ENCODE measurements at places on chromosomes 16 and 17.

DNA sequence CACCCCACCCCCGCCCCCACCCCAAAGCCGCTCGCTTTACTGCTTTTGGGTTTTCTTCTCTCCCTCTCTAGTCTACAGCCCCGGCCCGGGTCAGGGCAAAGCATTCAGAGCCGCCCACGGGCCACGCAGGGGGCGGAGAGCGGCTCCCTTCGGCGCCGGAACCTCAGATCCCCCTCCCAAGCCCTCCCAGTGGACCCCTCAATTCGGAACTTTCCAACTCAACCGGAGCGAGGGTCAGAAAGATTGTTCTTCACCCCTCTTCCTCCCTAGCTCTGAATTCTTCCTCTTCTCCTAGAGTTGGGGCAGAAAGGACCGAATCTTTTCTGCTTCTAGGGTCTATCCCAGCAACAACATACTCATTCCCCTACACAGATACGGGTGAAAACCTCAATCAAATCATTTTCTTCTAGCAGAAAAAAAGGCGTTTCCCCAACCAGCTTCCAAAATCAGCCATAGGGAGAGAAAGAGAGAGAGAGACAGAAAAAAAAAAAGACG, 1.0 kb downstream of the HOXB2 start:
- DNase-seq: peak; percentile 46

DNA sequence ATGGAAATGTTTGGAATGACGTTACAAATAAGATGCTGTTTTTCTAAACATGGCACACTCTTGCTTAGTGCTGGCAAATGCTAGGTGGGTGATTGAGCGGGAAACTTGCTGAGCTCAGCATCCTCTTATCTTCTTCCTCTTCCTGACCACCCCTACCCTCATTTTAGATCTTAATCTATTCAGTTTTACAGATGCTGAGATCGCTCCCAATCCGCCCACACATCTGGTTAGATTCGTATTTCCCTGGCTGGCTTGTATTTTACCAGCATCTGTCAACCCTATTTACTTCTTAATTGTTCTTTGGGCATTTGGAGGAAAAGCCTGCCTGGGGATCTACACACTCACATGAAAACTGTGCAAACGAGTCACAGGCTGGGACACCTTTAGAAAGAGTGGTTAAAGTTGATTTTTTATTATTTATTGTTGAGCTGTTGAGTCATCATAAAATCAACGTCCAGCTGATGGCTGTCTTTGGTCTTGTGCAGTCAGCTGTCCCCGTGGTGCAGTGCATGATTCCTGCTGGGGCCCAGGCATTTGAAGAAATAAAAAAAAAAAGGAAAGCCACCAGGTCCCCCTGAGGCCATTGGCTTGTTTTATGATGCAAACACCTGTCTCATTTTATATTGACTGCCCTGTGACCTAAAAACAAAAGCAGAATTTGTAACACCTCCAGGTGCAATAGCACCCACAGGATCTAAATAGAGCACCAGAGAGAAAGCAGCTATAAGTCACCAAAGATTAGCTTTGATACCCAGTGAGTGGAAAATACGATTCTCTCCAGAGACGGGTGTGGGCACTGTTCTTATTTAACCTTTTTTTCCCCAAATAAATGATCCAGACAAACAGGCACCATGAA, 258.6 kb downstream of the HS3ST3B1 start:
- no peak for DNase-seq

- no peak for DNase-seq
These were observed 5.0 kb upstream of the ARHGAP17 start for GRCh38 chr16:25020112-25020631.

GRCh38 chr16:46662123-46662522, 26.9 kb downstream of the VPS35 start:
- no peak for DNase-seq

GRCh38 chr17:27466743-27467375, 10.6 kb downstream of the KSR1 start:
- DNase-seq: peak; percentile 81

DNA sequence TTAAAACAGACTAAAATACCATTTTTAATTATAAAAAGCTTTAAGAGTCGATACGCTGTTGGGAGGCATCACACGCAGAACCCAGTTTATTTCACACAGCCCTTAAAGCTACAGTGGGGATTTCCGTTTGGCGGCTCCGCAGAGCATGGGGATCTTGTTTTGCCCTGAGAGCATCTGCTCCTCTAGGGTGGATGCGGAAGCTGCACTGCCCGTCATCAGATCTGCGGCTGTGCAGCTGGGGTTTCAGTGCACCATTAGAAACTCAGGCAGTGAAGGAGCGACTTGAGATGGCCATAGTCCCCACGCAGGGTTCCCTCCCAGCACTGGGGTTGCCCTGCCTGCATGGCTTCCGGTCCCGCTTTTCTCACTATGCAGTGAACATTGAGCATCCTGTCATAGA, 62.2 kb upstream of the CHMP6 start:
- DNase-seq: no peak

- DNase-seq: no peak
These were observed 22.4 kb downstream of the SREBF1 start for GRCh38 chr17:17814162-17815061.

GRCh38 chr16:84955427-84955826, 55.9 kb downstream of the ZDHHC7 start:
- DNase-seq: no peak

DNA sequence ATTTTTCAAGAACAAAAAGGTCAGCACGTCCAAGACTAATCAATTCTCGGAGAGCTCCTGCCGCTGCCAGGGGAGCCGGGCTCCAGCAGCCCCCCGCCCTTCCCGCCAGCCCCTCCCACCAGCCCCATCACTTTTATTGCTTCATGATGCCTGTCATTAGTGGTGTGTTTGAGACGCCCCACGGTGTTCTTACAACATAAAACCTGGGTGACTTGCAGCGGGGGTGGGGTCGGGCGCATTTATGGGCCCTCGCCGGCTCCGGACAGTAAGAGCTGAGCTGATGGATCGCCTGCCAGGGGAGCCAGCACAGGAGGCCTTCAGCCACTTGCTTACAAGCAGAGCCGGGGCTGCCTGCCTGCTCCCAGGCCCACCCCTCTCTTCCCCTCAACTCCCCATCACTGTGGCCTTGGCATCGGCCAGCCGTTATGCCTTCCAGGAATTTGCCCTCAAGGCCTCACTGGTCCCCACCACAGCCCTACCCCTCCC, 82.9 kb upstream of the CBX4 start:
- DNase-seq: no peak

- DNase-seq: no peak
These were observed 17.4 kb downstream of the CA4 start for GRCh38 chr17:60167065-60167741.

DNA sequence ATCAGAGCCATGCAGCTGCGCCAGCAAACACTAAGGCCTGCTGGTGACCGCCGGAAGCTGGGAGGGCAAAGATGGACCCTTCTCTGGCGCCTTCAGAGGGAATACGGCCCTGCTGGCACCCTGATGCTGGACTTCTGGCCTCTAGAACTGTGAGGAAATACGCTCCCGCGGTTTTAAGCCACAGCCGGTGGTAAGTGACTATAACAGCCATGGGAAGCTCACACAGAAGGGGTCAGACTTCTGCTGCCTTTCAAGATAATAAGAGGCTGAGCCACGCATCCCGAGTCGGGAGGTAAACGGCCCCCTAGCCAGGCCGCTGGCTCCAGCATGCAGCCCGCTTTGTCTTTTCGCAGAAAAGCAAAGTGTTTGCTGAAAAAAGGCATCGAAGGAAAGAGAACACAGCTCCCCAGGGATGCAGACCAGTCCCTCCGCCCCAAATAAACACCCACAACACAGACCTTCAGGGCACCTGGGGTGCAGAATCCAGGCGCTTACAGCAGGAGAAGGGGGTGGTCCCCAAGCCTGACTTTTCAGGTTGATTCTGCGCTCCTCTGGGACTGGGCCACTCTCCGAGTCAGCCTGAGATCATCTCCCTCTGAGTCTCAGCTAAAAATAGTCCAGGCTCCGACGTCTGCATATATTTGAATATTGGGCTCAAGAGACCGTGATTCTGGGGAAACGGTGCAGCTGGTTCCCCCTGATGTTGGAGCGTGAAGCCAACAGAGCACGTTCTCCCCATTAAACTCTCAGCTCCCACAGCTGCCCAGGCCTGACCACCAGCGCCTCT, 89.7 kb downstream of the MGAT5B start:
- no peak for DNase-seq

DNA sequence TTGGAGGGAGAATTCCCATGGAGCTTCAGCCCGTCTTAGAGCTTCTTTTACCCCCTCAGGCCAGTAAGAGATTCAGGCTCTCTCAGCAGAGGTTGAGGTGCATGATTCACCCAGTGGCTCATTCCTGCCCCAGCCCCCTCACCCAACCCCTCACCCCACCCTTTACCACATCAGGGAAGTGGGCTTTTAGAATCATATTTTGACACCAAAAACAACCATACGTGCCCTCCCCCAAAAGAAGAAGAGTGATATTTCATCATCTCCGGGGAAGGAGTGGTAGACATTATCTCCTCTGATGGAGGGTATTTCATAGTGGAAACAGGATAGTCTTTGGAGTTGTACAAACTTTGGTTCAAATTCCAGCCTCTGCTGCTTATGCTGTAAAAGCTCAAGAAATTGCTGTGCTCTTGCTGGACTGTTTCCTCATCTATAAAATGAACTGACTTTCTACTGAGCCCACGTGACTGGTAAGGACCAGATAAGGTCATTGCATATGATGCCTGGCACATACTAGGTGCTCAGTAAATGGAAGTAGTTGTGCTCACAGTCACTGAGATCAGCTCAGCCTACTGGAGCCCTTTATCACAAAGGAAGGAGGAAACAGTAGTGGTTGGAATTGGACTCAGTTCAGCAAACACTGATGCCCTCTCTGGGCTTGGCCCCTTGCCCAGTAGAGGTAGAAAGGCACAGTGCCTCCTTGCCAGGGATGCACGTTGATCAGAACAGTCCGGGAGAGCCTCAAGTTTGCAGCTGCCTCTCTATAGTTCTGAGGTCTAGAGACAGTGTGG, 18.3 kb upstream of the CCL5 start:
- DNase-seq: peak; percentile 55

DNA sequence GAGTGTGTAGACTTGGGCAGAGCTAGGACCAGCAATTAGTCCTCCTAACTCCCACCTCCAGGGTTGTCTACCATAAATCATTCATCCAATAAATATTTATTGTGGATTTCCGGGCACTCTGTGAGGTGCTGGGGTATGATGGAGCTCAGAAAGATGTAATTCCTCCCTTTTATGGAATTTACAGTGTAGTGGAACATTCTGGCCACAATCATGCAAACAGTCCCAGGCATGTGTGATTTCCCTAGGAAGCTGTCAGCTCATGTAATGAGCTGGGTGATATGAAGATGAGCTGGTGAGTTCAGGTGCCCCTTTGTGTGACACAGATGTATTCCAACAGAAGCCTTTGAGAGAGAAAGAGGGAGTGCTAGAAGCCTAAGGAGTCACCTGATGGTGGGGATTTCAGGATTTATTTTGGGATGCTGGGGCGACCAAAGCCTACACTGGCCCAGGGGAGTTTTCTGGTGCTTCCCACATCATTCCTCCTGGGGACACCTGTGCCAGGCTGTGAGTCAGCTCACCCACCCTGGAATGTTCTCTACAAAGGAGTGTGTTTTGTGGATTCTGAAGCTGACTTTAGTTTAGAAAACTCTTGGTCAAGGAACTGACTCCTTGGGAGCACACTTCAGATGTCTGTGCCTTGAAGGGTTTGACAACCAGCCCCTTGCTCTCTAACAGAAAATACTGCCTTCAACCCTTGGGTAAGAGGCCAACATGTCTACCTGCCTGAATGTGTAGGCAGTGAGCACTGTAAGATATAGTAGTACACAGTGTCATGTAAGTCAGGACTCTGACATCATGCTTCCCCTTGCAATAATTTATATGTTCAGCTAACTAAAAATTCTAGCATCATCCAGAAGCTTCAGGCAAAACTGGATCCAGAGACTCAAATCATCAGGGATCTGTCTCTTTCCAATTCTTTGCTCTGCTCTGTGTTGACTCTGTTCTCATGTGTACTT, 42.9 kb downstream of the HS3ST4 start:
- DNase-seq: no peak

- DNase-seq: no peak
These were observed 412.5 kb downstream of the CA10 start for GRCh38 chr17:51745993-51746392.

GRCh38 chr17:4187076-4187475, 44.1 kb downstream of the CYB5D2 start:
- DNase-seq: no peak

- DNase-seq: no peak
These were observed 512.4 kb upstream of the CDH11 start for GRCh38 chr16:65634291-65634690.
